ENCODE measurements at places on chromosomes 11 and 22.
A peak's percentile ranks its signal among the peaks of the same experiment; 100 is the strongest.

DNA sequence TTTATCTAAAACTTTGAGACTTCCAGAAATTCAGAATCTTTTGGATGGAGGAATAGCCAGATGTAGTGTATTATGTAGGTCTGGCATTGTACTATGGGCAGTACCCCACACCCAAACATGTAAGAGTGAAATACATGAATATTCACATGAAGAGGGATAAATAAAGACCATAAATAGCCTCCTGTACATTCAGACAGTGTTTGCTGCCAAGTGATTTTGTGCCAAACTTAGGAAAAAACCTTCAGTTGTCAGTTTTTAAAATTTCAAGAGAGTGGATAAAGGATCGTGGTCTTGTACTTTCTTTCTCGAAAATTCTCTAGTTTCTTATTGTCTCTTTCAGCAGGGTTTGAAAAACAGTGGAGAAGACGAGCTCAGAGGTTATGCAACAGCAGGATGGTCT, 150.3 kb upstream of the LARGE1 start:
- no peak for DNase-seq

GRCh38 chr11:27085605-27086004, 45.0 kb downstream of the BBOX1 start:
- DNase-seq, result no peak

DNA sequence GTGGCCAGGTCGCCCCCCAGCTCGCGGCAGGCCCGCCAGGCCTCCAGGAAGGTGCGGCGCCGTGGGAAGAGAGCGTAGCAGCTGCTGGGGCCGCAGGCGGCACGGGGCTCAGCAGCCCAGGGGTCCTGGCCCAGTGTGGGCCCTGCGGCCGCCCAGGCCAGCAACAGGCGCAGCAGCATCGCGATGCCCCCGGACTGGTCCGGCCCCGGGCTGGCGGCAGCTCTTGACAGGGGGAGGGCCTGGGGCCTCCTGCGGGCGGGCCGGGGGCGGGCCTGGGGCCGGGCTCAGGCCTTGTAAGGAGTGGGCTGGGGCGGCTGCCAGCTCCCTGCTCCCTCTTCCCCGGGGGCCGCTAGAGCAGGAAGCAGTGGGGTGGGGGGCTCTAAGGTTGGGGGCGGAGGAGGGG, at the start of gene CD248:
CD248 (minus strand) TSS at position 196 of the 403 bp plus-strand sequence; CDS start at position 179, 17 bp downstream.
- DNase-seq, result no peak

DNA sequence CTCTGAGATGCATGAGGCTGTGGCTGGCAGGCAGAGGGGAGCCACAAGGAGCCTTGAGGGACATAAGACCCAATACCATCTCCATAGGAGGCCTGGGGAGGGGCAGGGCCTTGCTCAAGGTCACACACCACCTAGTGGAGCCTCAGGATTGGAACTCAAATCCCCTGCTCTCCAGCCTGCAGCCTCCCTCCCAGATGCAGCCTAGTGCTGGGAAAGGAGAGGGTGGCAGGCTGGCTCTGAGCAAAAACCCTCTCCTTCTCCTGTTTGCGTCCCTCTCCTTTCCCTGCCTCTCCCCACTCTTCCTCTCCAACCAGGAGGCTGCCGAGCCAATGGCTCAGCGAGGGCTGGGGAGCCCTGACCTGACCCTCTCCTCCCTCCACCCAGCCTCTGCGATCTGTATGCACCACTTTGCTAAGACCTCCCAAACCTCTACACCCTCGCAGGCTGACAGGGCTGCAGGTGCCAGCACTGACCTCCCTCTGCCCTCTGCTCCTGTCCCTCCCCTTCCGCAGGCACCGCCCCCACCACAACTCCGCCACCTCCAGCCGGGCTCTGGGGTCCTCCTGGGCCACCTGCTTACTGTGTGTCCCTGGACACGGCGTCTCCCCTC, 14.7 kb downstream of the IGLL1 start:
- DNase-seq, result peak; percentile 72

DNA sequence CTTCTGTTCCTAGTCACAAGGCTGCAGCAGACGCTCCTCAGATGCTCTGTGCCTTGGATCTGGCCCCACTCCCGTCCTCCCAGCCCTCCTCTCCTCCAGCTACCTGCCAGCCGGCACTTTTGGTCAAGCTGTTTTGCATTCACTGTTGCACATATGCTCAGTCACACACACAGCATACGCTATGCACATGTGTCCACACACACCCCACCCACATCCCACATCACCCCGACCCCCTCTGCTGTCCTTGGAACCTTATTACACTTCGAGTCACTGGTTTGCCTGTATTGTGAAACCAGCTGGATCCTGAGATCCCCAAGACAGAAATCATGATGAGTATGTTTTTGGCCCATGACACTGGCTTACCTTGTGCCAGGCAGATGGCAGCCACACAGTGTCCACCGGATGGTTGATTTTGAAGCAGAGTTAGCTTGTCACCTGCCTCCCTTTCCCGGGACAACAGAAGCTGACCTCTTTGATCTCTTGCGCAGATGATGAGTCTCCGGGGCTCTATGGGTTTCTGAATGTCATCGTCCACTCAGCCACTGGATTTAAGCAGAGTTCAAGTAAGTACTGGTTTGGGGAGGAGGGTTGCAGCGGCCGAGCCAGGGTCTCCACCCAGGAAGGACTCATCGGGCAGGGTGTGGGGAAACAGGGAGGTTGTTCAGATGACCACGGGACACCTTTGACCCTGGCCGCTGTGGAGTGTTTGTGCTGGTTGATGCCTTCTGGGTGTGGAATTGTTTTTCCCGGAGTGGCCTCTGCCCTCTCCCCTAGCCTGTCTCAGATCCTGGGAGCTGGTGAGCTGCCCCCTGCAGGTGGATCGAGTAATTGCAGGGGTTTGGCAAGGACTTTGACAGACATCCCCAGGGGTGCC, 109.8 kb downstream of the BCR start:
- peak; percentile 71 for DNase-seq

- peak; percentile 4 for DNase-seq
Observed at GRCh38 chr11:2290351-2290841, 11.3 kb downstream of the C11orf21 start.

GRCh38 chr11:87934182-87934581, 241.1 kb downstream of the RAB38 start:
- no peak for DNase-seq

GRCh38 chr11:61489833-61490721, 18.5 kb upstream of the LRRC10B start:
- DNase-seq, result peak; percentile 57

DNA sequence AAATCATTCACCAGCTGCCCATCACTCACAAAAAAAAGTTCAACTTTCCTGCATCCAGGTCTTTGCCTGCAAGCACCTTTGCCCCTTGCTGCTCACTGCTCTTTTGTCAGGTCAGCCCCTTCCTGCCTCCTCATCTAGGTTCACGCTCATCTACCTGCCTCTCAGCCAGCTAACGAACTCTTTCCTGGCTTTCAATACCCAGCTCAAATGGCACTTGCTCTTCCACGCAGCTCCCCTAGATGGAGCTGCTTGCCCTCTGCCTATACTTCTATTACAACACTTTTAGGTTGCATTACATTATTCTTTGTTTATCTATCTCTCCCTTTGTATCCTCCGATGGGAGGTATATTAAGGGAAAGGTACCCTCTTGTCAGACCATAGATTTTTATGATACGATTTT, 78.9 kb upstream of the TBCEL start:
- DNase-seq, result no peak

GRCh38 chr11:18307461-18308139, 14.3 kb downstream of the HPS5 start:
- no peak for DNase-seq

DNA sequence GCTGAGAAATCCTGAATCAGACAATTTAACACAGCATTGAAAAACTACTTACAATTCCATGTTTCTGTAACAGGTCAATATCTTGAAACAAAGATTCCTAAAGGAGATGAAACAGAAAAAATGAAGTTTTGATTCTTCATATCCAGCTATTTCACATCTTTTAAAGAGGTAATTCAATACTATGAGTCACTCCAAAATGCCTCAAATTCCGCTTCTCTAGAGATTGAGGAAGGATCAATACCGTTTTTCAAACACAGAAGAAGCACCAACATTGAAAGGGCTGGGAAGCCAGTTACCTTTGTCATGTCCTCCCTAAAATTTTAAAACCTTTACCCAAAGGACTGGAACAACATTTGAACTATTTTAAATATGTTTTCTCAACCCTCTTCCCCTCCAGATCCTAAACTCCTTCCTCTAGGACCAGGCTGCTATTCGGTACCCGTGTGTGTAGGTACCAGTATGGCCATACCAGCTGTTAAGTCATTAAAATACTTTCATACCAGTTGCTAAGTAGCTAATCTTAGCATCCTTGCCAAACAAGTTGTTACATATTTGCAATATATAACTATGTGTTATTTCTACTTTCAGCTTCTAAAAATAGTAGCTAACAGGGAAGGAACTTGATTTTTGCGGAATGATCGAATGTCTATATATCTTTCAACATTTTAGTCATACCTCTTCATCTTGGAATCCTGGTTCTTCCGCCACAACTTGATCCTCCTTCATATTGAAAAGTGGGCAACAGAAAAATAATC, 2.3 kb downstream of the DMC1 start:
- no peak for DNase-seq

- DNase-seq, result no peak
Observed at GRCh38 chr11:111541254-111542061, 938 bp downstream of the LAYN start.

- no peak for DNase-seq
Observed at GRCh38 chr11:77093987-77094840, 8.4 kb upstream of the OMP start.

DNA sequence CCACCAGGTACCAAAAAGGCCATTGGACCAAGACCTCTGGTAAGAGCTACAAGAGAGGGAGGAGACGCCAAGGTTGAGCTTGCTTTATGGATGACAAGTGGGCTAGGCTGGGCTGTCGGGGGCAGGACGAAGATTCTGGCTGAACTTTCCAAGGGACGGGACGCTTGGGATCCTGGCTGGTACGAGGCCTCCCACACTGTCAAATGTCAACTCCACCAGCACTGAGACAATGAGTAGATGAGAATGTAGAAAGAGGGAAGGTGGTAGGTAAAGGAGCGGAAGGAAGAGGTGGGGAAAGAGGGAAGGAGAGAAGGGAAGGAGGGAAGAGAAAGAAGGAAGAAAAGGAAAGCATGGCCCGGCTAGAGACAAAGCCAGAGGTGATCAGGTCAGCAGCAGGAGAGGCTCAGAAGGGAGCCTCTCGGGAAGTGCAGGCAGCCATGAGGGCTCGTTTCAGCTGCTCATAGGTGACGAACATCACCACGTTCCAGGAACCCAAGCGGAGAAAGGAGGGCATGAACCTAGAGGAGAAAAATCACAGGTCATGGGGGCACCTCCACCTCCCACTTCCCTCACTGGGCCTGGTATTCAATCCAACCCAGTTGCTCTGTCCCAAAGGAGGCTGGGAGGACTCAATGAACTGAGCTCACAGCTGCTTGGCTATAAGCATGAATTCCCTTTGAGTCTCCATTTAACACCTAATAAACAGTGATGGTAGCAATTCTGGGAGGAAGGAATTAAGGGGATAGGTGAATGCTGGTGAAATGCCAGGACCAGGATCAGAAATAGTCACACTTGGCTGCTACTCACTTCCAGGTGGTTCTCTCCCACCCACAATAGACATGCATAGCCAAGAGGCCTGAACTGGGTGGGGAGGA, 7.8 kb downstream of the UCP2 start:
- DNase-seq, result no peak

GRCh38 chr11:27213232-27213660, 149.8 kb downstream of the CCDC34 start:
- DNase-seq, result no peak
